GOT3 (cell line): ENCODE measurements at places on chromosomes 2 and 18.

DNA sequence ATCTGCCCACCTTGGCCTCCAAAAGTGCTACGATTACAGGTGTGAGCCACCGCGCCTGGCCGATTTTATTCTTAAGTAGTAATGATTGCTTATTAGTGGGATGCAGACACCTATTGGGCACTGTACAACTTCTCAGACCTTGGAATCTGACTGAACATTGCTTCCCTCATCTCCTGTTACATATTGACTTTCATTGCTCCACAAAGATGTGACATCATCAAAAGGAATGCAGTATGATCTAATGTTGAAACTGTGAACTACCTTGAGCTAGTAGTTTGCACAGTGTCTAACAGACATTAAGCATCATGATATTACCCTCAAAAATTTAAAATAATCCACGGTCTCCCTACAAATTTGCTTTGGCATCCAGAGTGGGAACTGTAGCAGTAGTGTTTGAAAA lies 109.8 kb upstream of the SIX2 start:
- DNase-seq: no peak

- DNase-seq: no peak
Observed at GRCh38 chr18:77862066-77862757, 612.6 kb downstream of the GALR1 start.

DNA sequence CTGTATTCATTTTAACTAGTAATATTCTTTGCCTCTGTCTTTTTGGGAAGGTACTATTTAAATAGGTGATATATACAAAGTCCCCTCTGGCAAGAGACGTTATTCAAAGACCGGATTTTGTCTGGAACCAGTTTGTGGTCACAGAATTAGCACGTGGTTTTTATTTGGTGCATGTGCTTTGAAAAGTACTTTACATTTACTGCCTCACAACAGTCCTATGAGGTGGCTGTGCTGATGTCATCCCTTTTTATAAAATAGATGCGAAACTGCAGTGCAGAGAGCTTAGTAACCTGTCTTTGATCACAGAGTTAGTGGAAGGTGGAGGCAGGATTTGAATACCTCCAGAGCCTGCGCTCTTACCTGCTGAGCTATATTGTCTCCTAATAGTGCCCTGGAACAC lies 4.0 kb downstream of the LPIN1 start:
- no peak for DNase-seq

DNA sequence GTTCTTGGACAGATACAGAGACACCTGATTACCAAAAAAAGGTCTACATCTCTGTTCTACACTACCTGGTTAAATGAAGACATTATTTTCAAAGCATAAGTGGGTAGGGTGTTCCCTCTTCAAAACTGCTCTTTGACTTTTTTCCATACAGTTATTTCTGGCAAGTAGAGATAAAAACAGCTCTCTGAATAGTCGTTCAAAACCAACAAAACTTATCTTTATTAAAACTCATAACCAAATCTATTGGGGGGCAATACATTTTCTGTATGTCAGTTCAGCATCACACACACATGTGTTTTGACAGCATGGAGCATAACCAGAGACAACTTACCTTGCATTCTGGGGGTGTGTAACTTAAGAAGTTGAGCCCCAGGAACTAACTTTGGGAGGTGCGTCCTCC lies 149.0 kb upstream of the EPC2 start:
- DNase-seq: no peak

DNA sequence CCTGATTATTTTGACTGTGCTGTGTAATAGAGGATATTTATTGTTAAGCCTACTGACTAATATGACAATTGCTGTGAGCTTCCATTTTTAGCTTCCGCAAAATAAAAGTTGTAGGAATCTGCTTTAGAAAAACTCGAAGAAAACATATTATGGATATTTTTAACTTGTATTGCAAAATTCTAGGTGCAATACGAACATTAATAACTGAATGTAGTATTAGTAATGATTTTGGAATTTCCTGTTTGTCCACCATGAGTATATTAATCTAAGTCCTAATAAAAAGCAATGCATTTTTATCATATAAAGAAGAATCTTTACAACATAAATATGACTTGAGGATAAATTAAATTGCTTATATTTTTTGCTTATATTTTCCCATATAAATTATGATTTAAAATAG lies 2.4 kb upstream of the DSC3 start:
- no peak for DNase-seq

DNA sequence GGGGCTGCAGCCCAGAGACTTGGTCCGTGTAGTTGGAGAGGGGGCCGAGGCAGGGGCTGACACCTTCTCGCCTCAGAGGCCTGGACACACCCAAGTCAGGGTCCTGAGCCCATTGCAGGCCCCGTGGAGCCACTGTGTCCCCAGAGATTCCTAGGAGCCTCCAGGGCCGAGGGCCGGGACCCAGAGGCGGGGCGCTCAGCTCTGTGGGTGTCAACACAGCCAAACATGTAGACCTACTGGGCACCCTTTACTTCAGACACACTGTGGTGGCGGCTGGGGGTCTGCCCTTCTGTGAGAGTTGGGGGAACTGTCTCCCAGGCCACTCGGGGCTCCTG lies 459 bp upstream of the ESPNL start:
- no peak for DNase-seq

- no peak for DNase-seq
Observed at GRCh38 chr18:72674710-72675109, 130.6 kb upstream of the CBLN2 start.

DNA sequence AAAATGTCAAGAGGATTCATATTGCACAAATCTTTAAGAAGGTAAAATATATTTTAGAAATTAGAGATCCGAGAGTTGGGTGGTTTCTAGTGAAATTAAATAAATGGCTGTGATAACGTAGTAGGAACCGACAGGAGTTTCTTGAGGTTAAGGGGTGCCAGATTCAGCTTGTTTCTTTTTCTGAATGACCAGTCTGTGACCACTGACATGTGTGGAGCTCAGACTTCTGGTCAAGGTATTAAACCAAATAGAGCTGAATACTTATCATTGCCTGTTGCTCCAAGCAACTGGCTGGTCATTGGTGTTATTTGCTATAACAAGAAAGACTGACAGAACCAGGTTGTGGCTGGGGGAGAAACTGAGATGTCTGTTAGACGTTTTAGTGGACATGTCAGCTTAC lies 408.2 kb upstream of the HS6ST1 start:
- DNase-seq: no peak

- DNase-seq: no peak
Observed at GRCh38 chr2:157930728-157931127, 54.6 kb upstream of the ACVR1 start.

- no peak for DNase-seq
Observed at GRCh38 chr2:96150007-96150640, 4.9 kb upstream of the DUSP2 start.

DNA sequence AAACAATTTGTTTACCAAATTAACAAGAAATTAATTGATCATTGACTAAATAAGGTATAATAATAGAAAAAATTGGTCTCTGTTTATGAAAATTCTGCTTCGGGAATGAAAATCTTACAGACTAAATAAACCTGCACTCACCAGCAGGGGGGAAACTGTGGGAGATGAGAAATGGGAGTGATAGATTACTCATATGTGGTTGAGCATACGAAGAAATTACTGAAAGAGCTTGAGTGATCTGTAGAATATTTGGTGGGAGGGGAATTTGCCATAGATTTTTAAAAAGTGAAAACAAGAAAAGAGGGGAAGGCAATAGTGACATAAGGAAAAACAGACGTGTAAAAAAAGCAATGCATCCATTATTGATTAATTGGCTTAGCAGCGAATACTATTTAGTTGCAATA lies 2.2 kb downstream of the HMSD start:
- DNase-seq: no peak
